ENCODE measurements at places on chromosomes 4 and X.

- DNase-seq, result no peak
Observed at GRCh38 chr4:157521906-157522305, 301.4 kb downstream of the GRIA2 start.

GRCh38 chr4:8222609-8223388 lies 23.7 kb downstream of the SH3TC1 start:
- DNase-seq, result peak; percentile 45

DNA sequence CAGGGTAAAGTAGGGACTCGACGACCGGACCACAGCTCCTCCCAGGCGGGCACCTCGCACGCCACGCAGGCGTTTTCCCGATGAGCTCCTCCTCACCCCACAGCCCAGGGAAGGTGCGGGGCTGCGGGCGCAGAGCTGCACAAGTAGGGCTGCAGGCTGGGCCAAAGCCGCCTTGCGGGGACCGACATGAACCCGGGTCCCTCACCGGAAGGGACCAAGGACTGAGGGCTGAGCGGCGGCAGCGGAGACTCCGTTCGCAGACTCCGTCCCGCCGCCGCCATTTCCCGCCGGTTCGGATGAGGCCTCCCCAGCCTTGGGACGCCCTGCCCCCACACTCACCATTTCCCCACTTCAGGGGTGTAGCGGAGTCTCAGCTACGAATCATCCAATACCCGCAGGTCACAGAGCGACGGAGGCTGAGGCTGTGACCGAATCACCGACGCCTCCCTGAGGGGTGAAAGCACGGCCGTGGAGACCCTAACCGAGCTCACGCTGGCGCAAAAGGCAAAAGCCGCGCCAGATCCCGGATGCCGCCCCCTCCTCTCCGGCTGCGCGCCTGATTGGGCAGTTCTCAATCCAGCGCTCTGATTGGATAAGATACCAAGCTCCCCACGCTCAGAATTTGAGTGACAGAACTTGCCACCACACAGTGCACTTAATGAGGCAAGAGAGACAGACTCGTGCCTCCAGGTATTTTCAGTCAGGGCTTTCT lies at the start of gene ZNF732:
TSS of gene ZNF732 (minus strand) at position 506 of the 712 bp plus-strand sequence. CDS start at position 342, 164 bp downstream.
- peak; percentile 72 for DNase-seq

DNA sequence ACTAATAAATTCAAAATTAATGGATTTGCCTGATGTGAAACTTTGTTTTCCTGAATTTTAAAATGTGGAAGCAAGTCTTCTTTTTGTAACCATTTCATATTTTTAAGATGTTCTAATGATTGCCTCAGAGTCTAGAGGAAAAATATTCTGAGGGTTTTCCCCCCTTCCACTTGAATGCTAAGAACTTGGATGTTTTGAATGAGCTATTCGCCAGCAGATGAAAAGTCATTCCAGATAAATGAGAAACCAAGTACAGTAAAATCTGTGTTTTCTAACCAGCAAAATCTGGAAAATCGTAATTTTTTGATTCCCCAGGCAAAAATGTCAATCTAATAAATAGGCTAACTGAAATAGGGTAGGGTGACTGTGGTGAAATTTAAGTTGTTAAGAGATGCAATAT lies 45.6 kb downstream of the SLIT2 start:
- no peak for DNase-seq

DNA sequence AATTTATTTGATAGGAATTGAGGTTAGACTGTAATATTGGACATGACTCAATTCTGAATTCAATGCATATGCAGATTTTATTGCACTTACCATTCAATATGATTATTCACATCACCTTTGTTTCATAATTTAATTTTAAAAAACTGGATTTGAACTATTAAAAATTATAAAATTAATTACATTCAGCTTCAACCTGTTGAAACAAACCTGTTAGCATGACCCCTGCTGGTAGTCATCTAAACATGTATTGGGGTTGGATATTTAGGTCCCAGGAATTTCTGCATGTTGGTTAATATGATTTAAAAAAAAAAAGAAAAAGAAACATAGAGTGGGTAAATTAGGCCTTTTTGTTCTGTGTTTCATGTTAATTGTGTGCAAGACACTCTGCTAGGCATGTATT lies 85.9 kb downstream of the ARSJ start:
- DNase-seq, result no peak
